ENCODE measurements at places on chromosomes 3 and 15.
A peak's percentile ranks its signal among the peaks of the same experiment; 100 is the strongest.

- DNase-seq = no peak
These were observed 72.3 kb downstream of the CLDN11 start for GRCh38 chr3:170490828-170491560.

DNA sequence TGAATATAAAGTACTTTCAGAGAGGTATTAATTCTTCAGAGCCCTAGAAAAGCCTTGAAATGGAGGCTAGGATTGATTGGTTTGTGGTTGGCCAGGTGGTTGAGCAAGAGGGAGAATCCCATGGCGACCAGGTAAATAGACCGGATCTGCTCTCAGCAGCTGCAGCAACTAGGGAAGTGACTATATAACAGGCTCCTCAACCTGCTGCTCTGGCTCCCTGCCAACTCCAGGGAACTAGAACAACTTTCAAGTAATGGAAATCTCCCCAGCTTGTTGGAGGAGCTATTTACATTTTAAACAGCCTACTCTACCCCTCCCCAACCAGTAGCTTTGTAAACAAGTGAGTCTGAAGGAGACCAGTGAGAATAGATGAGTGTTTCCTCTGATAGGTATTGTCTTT, 121.8 kb upstream of the CADM2 start:
- peak; percentile 4 for DNase-seq

GRCh38 chr3:11832981-11833905, 13.4 kb downstream of the TAMM41 start:
- peak; percentile 78 for DNase-seq

GRCh38 chr3:28791713-28792255, 443.2 kb upstream of the AZI2 start:
- DNase-seq = no peak

DNA sequence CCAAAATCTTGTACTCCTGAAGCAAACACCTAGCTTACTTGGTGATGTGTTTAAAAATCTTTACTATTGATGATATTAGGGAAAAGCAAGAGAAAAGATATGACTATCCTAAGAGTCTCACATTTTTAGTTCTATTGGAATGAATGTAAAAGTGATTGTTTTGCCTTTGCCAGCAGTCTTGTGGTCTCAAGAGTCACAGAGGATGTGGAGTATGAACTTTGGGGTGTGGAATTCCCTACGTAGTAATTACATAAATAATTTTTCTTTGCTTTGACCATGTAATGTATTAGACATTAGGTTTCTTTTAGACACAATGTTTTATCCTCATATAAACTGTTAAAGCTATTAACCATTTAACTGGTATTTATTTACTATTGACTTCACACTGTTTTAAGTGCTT, 387.6 kb downstream of the NAALADL2 start:
- DNase-seq = no peak

All from astrocyte of the hippocampus (primary cell).